Fibroblast of pulmonary artery (primary cell): ENCODE measurements at places on chromosomes 2 and 18.

- DNase-seq: no peak
Measured at GRCh38 chr18:74356959-74357358, 41.3 kb downstream of the C18orf63 start.

GRCh38 chr2:41827354-41827971, 220.4 kb upstream of the PKDCC start:
- DNase-seq: no peak

- DNase-seq: no peak
Measured at GRCh38 chr18:77444385-77444784, 194.7 kb downstream of the GALR1 start.

GRCh38 chr2:66553370-66553769, 118.4 kb downstream of the MEIS1 start:
- no peak for DNase-seq

- no peak for DNase-seq
Measured at GRCh38 chr18:3616744-3617143, 166.8 kb downstream of the TGIF1 start.

GRCh38 chr2:147442816-147443215, 402.0 kb upstream of the ACVR2A start:
- DNase-seq: no peak

DNA sequence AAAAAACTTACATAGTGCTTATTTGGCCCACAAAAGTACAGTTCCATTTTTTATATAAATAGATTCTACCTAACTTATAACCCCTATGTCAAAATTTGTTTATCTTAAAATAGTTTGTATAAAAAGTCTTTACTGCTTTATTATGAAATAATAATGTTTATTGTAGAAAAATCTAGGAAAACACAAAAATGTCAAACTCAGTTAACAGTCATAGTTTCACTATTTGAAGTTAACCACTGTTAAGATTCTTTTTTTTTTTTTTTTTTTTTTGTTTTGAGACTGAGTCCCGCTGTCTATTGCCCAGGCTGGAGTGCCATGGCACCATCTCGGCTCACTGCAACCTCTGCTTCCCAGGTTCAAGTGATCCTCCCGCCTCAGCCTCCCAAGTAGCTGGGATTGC, 26.5 kb upstream of the ABI2 start:
- DNase-seq: no peak

DNA sequence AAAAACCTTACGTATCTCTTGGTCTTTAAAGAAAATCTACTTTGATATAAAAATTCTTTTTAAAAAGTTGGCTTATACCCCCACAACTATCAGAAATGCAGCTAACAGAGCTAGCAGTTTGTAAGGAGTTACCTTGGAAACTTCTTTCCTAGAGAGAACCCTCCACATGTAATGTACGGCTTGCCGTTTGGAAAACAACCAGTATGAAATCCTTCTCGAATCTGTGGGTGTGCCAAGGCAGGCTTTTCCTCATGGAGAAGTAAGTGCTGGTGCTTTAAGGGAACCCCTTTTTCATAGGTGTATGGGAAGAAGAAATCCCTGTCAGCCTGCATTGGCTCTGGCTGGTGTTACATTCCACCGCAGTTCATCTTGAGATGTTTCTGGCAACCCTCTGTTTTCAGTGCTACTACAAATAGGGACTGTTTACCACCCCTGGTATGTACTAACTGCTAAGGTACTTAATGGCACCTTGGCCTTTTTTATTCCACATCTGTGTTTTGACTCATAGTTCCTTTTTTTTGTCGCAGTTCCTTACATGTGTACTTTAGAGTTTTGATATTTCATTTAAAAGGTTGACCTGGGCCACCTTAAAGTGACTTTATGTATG, 248.4 kb downstream of the FHOD3 start:
- DNase-seq: no peak

DNA sequence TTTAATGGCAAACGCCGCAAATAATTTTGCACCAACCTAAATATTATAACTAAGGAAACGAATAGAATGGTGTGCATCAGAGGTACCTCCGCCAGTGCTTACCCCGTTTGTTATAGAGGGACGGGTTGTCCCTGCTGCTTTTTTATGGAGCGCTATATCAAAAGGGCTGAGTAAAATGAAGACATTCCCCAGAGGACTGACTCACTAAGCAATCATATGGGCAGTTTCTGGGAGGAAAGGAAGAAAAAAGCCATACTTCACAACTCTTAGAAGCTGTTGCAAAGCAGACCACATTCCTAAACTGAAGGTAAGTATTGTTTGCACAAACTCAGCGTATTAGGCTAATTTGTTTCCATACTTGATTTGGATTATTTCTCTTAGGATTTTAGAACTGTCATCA, 12.9 kb downstream of the ID2 start:
- DNase-seq: peak; percentile 24

DNA sequence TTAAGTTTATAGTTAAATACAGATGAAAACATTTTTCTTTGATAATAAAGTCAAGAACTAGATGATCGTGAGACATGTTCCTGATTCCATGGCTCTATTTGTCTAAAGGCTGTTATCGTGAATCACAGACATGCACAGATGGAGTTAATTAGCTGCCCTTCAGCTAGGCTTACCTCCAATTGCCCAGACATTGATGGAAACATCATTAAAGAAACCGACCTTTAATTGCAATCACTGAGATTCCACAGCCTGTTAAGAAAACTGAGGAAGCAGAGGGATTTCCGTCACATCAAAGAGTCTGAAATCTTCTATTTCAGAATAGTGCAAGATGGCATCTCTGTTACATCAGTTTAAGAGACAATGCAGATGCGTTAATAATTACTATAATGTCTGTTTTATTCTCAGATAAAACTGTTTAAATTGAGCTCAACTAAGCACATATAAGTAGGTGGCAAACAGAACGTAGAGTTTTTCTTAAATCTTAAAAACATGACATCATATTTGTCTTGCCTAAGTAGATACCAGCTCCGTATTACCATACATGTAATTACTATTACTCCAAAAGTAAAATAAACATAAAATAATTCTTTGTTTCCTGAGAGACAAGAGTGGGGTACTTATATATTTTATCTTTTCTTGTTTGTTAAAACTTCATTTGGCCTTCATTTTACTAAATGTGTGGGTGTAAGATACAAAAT, 23.9 kb upstream of the CRACDL start:
- DNase-seq: no peak

DNA sequence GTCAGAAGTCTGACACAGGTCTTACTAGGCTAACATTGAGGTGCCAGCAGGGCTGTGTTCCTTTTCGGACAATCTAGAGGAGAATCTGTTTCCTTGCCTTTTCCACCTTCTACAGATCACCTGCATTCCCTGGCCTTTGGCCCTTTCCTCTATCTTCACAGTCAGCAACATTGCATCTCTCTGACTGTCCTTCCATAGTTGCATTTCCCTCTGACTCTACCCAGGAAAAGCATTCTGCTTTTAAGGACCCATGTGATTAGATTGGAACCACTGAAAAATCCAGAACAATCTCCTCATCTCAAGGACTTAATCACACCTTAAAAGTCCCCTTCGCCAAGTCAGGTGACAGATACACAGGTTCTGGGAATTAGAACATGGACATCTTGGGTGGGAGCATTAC, 181.5 kb downstream of the SLC8A1 start:
- no peak for DNase-seq

DNA sequence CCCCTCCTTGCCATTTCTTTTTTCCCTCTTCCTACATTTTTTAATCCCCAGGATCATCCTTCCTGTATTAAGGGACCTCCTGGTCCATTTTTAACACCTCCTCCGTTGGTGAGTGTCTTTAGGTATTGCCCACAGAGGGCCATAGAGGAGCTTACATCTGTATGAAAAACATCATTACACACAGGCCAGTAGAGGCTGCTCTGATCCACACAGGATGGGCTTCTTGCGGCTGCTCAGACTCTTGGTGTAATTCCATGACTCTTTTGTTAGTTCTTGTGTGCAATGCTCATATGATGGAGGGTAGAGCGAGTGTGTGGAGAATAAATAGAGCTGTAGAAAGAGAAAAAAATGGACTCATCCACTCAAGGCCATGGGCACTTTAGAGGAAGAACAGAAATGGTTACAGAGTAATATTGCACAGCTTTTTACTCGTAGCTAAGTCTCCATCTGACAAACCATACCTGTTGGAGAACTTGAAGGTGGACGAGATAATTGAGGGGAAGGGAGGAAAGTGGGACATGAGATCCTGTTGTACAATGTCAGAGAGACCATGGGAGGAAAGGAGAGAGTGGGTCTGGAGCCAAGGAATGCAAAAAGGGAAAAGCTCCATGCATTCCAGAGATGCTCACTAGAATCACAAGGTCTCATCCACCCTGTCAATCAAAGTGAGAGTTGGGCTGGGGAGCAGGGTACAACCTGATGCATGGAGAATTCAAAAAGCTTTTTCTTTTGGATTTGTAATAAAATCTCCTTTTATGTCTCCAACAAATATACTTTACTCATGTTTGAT, 129.7 kb upstream of the TNP1 start:
- DNase-seq: peak; percentile 28
